Fibroblast of mammary gland (primary cell): ENCODE measurements at places on chromosomes 4 and X.
A peak's percentile ranks its signal among the peaks of the same experiment; 100 is the strongest.

- peak; percentile 38 for DNase-seq
Measured at GRCh38 chrX:133412246-133412645, 3.0 kb downstream of the GPC4 start.

DNA sequence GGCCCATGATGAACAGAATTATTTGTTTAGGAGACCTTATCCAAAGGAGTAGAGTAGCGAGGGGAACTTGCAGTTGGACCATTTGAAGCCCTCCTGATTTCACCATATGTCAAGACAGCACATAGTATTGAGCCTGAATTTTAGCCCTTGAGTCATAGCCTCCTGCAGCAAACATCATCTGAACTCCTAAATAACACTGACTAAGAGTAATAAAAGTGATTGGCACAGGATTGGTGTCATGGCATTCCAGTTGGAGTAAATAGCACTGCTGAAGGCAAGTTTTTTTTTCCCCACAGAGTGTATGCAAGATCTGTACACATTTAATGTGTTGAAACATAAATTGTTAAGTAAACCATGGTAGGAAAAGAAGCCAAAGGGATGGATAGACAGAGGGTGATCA, 89.0 kb downstream of the COMMD8 start:
- peak; percentile 15 for DNase-seq

GRCh38 chrX:134406356-134407064, 53.5 kb upstream of the HPRT1 start:
- no peak for DNase-seq

- DNase-seq, result peak; percentile 53
Measured at GRCh38 chr4:125703443-125703842, 388.7 kb downstream of the FAT4 start.

DNA sequence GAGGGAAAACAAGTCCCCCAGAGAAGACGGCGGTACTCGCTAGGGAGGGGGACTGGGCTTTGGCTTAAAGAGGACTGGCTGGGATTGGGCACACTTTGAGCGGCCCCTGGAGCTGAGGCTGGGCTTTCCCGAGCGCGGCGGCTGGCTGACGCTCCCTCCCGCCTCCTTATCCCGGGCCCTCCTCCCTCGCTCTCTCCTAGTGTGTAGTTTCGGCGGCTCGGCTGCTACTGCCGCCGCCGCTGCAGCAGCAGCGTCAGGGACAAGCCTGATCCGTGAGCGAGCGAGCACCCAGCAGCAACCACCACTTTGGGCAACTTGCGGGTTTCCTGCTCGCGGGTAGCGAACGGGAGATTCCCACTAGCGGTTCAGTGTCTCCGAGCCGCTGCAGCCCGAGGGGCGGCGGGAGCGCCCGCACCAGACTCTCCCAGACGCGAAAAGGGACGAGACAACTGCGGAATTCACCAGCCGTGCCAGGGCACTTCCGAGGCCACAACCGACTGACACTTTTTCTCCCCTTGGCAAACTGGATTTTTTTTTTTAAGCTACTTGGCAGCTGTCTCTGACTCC, 632 bp upstream of the PCDH7 start:
- DNase-seq, result peak; percentile 52
